ENCODE measurements at places on chromosomes 3 and 15. TPM values are rescaled to one million over a fixed set of nuclear protein-coding genes. Genes with fewer than 3 reads are reported as not detected.

Gene MYLK
- not detected for total RNA-seq

DNA sequence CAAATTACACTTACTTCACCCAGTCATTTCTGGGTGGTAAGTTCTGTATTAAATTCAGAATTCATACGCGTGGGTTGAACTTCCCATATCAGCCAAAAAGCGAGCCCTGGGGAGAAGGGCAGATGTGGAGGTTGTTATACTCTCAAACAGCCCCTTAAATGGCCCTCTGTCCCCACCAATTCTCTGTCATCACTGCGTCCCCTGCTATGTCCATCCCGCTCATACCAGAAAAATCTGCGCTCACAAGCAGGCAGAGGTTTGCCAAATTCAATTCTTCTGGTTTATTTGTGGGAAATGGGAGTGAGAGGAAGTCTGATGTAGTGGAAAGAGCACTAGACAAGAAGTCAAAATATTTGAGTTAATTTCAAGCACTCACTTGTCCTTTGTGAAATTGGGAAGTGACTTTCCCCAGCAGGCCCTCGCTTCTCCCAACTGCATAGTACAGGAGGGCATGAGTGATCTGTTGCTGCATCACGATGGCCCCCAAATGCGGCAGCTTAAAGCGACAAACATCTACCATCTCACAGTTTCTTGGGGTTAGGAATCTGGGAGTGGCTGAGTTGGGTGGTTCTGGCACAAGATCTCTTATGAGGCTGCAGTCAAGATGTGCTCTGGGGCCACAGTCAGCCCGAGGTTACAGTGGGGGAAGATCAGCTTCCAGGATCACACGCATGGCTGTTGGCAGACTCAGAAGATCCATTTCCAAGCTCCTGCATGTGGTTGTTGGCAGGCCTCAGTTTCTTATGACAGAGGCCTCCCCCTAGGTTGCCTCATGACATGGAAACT lies 67.7 kb downstream of the CPN2 start:
- no peak for DNase-seq

DNA sequence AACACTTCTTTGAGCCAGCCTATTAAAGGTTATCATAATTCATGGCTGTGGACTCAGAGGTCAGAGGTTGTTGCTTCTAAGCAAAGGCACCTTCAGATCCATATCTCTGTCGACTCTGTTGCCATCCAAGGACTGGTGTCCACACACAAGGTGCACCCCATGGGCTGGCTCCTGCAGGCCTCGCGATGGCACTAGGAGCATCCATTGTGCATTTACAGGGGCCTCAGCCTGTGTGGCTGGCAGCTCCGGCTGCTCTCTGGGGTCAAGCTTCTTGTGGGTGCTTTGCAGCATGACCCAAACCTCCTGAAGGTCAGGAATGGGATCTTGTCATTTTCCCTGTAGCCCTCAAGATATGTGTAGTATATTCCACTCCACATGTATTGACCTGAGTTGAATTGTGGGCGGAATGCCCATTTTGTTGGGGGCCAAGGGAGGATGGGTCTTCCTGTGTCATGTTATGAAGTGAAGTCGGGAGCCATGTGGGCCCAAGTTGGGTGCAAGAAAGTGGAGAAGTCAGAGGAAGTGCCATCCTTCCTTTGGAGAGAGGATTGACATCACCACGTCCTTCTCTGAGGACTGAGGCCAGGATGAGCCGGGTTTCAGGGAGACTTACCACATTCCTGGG lies 43.9 kb downstream of the CHDH start:
- DNase-seq = no peak

DNA sequence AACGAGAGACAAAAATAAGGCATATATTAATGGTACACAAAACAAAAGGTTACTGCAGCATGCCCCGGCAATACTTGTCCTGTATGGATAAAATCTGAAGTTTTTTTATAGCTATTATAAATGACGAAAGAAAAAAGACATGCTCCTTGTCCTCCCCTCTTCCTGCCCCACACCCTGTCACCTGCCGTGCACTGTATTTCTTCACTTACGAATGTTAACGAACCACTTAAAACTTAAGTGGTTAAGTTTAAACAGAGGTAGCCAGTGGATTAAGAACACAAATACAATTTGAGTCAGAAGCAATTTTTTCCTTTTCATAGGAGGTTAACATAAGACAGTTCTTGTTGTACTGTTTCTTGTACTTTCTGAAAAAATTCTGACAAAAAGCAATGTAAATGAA lies 799.1 kb upstream of the NECTIN3 start:
- no peak for DNase-seq

DNA sequence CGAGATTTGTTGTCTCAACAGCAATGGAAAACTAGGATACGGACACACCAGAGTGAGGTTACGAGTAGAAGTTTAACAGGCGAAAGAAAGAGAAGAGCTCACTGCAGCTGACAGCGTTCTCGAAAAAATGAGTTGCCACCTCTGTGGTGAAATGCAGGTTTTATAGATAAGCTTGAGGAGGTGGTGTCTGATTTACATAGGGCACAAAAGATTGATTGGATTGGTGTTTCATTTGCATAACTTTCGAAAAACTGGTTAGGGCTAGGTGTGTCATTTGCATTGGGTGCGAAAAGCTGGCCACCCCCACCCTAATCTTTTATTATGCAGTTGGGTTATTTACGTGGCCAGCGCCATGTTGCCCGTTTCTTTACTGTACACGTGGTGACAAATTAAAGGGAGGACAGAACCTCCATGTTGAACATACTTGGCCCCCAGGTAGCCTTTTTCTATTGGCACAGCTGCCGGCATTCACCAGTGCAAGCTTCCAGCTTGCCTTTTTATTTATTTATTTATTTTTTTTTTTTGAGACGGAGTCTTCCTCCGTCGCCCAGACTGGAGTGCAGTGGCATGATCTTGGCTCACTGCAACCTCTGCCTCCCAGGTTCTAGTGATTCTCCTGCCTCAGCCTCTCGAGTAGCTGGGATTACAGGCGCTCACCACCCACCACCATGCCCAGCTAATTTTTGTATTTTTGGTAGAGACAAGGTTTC lies 8.3 kb downstream of the IFT122 start:
- no peak for DNase-seq

DNA sequence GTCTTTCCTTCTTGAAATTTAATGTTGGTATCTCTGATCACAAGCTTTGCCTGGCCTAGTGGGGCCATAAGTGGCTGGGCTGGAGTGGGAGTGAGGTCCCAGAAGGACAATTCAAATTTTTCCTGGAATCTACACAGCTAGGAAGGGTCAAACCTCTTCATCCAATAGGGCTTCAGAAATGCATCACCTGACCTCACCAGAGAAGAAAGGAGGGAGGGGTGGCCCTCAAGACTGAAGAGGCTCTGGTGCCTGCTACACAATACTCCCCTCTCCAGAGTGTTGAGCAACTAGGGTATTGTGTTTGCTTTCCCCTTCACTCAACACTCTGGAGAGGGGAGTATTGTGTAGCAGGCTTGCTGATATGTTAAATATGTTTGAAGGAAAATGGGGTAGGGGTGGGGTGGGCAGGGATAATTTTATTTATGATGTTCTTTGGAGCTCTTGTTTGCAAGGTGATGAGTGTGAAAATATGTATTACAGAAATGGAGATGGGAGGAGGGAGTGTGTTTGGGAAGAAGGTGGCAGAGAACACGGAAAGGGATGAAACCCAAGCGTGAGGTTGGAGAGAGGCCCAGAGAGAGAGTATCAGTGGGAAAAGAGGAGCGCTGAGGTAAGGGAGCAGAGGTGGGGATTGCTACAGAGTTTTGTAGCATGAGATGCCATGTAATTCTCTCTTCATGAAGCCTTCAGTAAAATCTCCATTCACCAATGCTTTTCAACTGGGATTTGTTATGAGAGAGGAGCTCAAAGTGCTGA lies 5.7 kb upstream of the KLHL24 start:
- no peak for DNase-seq

DNA sequence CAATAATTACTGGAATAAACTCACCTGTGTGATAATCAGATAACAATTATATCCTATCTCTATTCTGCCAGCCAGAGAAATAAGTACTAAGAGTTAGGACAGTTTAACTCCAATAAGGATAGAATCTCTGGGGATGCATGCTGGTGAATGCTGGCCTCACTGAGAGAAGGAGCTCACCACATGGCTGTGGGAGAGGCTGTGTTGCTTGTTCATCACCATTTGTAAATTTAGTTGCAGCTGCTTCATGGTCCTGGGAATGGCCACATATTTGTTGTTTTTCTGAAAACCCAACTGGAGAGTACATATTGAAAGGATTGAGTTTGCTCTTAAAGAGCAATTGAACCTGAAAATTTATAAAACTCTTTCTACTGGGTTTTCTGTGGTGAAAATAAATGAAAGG lies 207.3 kb downstream of the NECTIN3 start:
- no peak for DNase-seq

GRCh38 chr3:905217-905616 lies 187.6 kb upstream of the CNTN6 start:
- DNase-seq = no peak

DNA sequence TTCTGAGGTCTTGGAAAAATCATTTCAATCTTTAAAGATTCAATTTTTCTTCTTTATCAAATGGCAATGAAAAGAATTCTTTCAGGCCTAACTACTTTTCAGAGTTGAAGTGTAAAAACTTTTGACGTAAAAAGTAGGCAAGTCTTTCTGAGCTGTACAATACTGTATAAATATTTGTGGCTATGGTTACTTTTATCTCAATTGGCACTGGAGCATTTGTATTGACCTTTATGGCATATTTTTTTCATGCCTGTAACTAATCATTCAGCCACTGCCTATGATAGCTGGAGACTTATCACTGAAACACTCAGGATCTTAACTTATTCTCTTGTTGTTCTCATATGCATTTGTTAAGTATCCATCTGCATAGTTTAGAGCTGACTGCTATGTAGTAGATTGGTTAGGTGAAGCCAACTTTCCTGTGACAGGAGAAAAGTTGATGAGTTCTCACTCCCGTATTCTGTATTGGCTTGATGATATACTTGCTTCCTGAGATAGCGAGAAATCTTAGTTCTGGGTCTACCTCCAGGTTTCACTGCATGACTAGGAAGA lies 290.4 kb upstream of the TBL1XR1 start:
- no peak for DNase-seq
